Renal cortical epithelial cell (primary cell): ENCODE measurements at places on chromosomes 7 and 10.

- peak; percentile 18 for DNase-seq
Observed at GRCh38 chr10:74949034-74949832, 122.8 kb downstream of the KAT6B start.

DNA sequence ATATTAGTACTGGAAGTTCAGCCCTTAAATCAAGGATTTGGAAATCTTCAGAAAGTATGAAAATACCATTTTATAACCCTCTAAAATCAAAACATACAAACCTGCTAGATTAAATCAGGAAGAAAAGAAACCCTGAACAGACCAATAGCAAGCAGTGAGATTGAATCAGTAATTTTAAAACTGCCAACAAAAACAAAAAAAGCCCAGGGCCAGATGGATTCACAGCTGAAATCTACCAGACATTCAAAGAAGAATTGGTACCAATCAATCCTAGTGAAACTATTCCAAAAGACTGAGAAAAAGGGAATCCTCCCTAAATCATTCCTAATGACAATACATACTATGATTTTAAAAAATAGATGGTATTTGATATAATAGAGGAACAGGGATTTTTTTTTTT lies 70.1 kb downstream of the MCU start:
- DNase-seq, result no peak

GRCh38 chr10:110733218-110733952 lies 89.2 kb downstream of the RBM20 start:
- peak; percentile 61 for DNase-seq

DNA sequence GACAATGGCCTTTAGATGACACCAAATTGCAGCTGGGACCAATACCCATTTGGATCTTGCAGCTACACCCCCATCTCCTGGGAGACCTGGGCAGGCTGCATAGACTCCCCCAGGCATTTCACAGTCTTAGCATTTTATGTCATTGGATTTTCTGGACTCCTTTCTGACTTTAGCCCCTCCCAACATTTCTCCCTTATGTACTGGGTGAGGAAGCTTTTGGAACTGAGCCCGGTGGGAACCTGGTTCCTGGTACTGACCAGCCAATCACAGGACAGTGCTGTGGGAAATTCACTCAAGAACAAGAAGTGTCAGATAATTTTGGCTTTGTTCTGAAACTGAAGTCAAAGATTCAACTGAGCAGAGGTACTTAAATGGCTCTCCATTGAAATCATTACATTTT lies 177.7 kb downstream of the ACTR3B start:
- no peak for DNase-seq

GRCh38 chr10:31069411-31069810 lies 37.7 kb upstream of the ZNF438 start:
- no peak for DNase-seq

- DNase-seq, result no peak
Observed at GRCh38 chr10:133419211-133419950, 5.0 kb downstream of the SPRN start.

DNA sequence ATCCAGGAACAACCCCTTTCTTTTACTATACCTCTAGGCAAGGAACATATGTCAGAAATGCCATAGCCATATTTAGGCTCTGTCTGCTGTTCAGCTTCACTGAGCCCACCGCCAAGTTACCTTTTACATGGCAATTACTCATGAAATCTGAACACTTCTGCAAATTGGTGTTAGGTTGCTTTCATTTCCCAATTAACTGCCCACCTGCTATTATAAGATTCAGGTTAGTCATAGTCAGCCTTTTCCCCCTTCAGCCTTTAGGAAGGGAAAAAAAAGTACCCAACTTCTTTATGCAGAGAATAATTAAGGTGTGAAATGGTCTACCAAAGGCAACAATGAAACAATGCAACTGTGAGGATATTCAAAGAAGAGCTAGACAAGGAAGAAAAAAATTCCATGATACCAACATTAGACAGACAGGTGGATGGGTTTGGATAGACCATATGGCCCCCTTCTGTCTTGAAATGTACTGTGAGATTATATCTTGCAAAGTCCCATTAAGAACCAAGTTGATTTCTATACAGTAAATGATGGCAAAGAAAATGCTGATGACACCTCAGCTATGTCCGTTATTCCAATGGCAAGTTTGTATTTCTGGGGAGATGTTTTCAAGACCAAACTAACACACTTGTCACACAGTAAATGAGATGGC lies 442.1 kb upstream of the NRP1 start:
- peak; percentile 11 for DNase-seq

- no peak for DNase-seq
Observed at GRCh38 chr10:32790483-32790882, 167.5 kb downstream of the ITGB1 start.

DNA sequence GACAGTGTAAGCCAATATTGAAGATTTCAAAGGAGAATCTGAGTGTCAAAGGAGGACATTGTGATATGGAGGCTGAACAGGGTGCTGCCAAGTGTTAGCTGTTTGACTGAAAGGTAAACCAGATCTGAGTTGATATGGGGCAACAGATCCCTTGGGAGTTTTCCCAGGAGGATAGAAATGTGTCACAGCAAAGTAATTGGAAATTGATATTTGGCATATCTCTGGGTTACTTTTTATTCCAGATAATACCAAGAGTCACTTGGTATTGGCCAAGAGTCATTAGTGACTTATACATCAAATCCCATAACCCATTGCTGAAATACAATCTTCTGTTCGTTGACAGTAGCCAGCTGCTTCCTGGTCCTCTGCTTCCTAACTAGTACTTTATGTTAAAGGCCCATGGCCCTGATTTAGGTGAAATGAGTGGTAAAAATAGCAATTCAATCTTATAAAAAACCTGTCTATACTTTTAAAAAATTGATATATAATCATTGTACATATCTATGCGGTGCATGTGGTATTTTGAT lies 922.9 kb downstream of the LRMDA start:
- DNase-seq, result no peak

DNA sequence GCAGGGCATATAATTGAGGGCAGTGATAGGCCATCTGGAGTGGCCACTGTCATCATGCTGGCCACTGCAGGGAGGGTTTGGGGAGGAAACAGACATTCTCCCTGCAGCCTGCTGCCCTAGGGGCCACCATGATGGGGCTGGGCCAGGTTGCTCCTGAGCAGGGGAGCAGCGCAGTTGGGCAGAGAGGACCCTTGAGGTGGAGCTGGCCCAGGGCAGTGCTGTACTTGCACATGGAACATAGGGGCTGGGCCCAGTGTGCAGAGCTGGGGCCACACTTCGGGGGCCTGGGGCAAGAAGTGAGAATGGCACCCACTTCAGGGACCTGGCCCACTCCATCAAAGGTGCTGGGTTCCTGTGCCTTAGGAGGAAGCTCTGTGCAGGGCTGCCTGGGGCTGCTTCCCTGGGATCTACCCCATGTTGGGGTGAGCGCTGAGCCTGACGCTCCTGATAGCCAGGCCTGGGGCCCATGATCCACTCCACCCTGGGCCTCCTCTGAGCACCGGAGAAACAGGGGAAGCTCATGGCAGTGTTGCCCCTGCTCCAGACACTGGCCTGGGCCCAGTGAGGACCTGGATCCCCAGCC lies 21.3 kb upstream of the NUB1 start:
- DNase-seq, result no peak

DNA sequence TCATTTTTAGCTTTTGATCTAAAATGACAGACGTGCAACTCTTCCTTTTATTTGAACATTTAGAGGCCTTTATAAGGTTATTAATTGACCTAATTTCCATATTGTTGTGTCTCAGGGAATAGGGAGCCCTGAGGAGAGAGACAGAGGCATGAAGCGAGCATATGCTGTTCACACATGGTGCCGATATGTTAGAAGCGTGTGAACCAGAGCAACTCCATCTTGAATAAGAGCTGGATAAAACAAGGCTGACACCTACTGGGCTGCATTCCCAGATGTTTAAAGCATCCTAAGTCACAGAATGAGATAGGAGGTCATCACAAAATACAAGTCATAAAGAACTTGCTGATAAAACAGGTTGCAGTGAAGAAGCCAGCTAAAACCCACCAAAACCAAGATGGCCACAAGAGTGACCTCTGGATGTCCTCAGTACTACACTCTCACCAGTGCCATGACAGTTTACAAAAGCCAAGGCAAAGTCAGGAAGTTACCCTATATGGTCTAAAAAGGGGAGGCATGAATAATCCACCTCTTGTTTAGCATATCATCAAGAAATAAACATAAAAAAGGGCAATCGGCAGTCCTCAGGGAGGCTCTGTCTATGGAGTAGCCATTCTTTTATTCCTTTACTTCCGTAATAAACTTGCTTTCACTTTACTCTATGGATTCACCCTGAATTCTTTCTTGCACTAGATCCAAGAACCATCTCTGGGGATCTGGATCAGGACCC lies 80.1 kb downstream of the SEC61G start:
- DNase-seq, result no peak

DNA sequence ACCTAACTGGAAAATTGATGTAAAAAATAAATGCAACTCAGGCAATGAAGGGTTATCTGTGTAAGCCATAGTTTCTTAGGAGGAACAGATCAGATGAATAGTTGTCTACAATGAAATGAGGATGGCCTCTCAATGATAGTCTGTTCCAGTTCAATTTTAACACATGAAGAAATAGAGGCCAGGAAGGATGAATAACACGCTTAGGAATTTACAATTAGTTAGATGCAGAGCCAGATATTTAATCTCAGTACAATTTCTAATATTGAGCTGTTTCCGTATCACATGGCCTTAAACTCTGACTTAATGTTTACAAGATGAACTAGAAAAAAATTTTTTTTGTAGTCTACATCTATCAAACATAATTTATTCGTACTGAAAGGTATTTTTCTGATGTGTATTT lies 176.6 kb downstream of the GALNT11 start:
- DNase-seq, result peak; percentile 11

DNA sequence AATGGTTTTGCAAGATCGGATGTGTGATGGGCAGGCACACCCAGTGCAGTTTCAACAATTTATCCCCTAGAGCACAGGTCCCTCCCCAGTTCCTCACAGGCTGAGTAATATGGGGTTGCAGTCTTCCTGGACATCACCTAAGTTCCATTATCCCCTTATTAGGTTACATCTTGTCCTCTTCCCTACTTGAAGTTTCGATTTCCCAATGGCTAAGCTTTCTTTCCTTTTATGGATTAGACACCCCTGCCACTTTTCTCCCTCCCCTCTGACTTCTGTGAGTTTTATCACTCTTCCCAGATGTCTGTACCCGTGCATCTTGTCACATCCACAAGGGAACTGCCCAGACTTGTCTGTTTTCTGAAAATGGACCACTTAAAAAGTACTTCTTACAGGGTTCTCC lies 2.4 kb upstream of the NIPSNAP2 start:
- DNase-seq, result no peak

GRCh38 chr7:23277359-23277989 lies 21.7 kb upstream of the MALSU1 start:
- DNase-seq, result peak; percentile 70

- no peak for DNase-seq
Observed at GRCh38 chr7:12895296-12895695, 207.9 kb downstream of the ARL4A start.

DNA sequence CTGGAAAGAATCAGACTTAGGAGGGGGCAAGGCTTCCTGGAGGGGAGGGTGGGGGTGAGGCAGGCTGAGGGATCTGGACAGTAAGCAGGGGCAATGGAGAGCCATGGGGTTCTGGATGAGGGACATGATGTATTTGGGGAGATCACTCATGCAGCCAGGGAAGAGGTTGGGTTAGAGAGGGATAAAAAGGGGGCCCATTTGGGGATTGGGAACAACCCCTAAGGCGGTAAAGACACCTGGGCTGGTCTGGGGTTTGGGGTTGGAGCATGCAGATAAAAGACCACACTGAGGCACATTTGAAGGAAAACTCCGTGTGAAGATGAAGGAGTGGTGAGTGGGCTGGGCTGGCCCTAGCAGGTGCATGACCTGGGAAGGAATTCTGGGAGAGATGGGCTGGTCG lies 30.8 kb downstream of the HIF1AN start:
- no peak for DNase-seq

DNA sequence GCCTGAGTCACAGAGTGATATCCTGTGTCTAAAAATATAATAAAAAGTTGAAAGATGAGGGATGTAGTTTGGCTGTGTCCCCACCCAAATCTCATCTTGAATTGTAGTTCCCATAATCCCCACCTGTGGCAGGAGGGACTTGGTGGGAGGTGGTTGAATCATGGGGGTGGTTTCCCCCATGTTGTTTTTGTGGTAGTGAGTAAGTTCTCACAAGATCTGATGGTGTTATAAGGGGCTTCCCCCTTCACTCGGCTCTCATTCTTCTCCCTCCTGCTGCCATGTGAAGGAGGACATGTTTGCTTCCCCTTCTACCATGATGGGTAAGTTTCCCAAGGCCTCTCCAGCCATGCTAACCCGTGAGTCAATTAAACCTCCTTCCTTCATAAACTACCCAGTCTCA lies 25.1 kb upstream of the UBE3C start:
- no peak for DNase-seq

DNA sequence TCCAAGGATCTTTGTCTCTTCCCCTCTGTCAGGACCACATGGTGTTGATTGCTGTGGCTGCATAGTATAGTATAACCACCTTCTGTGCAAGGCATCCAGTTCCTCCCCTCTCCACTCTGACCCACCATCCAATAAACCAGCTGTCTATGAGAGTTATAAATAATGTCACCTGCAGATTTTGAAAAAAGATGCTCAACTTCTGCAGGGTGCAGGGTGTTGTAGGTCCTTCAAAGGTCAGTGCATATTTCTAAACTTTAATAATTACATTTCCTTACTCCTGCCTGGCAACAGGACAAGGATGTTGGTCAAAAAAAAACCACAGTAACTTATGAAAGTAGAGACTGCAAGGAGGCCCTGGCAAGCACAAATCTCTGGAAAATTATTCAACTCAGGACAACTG lies 166.2 kb downstream of the PKD1L1 start:
- DNase-seq, result no peak

DNA sequence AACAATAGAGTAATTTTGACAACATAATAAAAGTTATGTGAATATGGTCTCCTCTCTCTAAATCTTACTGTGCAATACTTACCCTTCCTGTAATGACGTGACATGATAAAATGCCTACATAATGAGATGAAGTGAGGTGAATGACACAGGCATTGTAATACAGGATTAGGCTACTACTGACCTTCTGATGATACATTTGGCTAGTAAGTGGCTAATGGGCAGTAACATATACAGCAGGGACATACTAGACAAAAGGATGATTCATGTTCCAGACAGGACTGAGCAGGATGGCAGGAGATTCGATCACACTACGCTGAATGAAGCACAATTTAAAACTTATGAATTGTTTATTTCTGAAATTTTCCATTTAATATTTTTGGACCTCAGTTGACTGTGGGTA lies 4.7 kb downstream of the C10orf88 start:
- DNase-seq, result no peak

DNA sequence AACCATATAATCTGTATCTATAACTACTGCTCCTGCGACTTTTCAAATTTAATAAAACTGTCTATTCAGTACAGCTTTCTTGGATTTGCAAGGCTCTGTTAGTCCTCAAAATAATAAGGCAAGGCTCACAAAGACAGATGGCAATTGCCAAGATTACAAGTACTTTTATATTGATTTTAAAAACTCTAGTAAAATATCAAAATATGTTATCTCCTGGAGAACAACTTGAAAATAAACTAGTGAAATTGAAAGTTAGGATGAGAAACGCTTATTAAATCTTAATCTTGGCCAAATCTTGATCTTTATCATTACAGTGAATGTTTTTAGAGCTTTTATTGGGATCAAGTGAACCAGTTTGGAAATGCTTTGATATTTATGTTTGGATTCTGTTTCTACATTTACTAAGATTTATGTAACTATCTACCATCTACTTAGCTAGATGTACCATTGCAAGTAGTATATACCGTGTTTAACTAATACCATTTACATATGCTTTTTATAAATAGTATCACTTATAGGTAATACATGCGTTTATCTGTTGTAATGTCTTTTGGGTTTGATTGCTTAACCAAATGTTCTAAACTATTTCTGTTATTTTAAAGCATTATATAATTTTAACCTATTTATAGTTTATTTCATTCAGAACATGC lies 70.0 kb downstream of the CABCOCO1 start:
- no peak for DNase-seq
